Prostate gland (tissue), 2 donors: ENCODE measurements at places on chromosomes 5 and 9. TPM values are rescaled to one million over a fixed set of nuclear protein-coding genes. Genes with fewer than 3 reads are reported as not detected.

Gene PCDHA8
- total RNA-seq = 0.36 TPM

Gene ST8SIA4
- 0.80 TPM for total RNA-seq

Gene PCDHA1
- total RNA-seq = 0.85 TPM

Gene DNAJC18
- 11.5 TPM for total RNA-seq

Gene WDR38
- total RNA-seq = not detected

Gene BTNL3
- total RNA-seq = not detected

Gene CRHBP
- total RNA-seq = 5.0 TPM

Gene GOLGA2
- total RNA-seq = 147 TPM

Gene SLC36A2
- total RNA-seq = 0.74 TPM

Gene LMX1B
- 0.18 TPM for total RNA-seq

Gene THBS4
- 21.5 TPM for total RNA-seq

Gene ATG10
- 3.2 TPM for total RNA-seq

Gene SLC6A19
- total RNA-seq = 0.09 TPM

Gene OR13C4
- total RNA-seq = not detected
